Muscle of leg (tissue), 16 donors: ENCODE measurements at places on chromosomes 2 and 18.

DNA sequence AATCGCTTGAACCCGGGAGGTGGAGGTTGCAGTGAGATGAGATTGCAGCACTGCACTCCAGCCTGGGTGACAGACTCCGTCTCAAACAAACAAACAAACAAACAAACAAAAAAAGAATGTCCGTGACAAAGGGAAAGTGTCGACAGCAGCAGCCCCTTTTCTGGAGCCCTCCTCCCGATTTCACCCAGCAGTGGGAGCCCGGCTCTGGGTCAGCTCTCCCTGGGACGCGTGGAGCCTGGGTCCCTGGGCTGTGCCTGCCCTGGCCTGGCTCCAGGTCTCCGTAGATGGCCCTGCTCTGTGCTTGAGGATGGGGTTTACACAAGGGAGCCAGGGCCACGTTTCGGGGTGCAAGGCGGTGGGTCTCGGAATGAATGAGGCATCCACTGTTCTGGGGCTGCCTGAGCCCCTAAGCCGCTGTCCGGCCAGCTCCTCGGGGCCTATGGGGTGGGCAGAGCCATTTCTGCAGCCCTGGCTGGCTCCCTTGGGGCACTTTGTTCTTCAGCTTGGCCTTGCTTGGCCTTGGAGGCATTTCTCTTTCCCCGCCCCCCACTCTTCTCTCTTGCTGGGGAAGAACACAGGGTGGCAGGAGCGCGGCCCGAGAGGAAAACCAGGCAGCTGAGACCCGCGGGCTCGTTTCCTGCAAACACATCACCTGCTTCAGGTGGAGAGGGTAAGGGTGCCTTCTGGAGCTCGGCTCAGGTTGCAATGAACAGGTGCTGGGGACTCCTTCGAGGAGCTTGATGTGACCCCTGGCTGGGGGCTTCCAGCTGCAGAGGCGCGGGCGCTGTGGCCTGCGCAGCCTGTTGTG, 29.1 kb downstream of the RTP5 start:
- no peak for DNase-seq

DNA sequence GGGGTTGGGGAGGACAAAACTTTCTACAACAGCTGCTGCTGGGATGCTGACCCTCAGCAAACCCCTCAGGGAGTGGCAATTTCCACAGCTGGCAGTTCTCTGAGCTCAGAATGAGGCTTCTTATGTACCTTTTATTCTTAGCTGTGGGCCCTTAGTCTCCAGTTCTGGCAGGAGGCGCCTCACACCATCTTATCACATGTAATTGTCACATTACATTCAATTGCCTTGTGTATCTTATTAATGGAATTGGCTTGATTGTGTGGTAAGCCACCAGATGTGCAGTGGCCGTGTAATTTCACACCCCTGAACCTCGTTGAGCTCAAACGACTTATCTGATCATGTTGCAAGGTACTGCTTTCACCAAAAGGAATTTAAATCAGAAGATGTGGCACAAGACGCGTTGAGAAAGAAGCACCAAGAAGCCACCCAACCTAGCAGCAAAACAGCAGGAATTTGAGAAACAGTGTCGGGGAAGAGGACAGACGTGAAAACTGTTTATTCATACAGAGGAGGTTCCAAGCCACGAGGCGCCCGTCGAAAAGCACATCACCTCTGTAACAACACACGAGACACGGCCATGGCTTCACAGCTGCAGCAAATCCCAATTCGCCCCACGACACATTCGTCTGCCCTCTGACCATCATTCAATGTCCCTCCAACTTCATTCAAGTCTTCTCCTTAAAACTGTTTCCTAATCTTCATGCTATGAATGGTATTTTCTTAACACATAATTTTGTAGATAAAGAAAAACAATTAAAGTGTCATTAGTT, 53.6 kb upstream of the LPIN2 start:
- no peak for DNase-seq

DNA sequence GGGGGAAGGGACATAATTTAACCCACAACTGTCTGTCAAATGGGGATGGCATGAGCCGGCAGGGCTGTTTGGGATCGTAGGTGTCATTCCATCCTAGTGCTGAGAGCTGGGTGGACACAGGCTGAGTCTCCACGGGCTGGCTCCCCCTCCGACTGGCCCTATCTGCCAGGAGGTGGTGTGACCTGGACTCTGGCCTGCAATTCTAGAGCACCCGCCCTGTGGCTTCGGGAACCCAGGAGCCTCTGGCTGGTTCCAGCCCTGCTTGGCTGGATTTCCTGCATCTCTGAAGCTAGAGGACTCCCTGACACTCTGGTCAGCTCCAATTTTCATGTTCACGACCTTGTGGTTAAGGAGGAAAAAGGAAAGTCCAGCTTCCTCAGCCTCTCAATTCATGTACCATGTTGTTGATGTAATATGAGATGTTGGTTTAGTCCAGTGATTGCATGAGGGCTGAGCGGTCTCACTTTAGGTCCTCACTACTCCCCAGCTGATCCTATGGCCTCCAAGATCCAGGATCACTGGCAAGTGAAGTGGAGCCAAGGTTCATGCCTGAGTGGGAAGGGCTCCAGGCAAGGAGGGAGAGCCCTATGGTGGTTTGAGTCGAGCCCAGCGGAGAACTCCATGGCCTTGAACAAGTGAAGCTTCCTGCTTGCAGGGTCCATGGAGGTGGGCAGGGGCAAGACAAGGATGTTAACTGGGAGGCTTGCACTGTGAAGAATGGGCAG, 169.1 kb downstream of the NDUFA10 start:
- no peak for DNase-seq

GRCh38 chr2:108392029-108392428, 14.3 kb downstream of the SULT1C4 start:
- no peak for DNase-seq

- DNase-seq = no peak
Measured at GRCh38 chr2:227827143-227827542, 13.5 kb downstream of the CCL20 start.
